WTC11 (cell line): ENCODE measurements at places on chromosomes 13 and 19.
A peak's percentile ranks its signal among the peaks of the same experiment; 100 is the strongest.

DNA sequence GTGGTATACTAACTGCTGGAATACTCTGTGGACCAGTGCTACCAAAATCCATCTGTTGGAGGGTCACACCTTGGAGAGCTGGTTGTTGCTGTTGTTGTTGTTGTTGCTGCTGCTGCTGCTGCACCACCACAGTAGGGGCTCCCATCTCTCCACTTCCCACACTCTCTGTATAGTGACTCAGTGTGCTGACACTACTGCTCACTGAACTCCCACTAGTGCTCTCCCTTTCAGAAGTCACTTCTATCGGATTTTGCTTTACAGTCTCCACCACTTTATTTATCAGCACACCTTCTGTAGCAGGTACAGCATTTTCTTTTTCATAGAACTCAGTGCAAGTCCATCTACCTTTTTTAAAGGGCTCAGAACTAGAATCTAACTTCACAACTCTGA is 1.7 kb downstream of the TSC22D1 start:
- no peak for DNase-seq

DNA sequence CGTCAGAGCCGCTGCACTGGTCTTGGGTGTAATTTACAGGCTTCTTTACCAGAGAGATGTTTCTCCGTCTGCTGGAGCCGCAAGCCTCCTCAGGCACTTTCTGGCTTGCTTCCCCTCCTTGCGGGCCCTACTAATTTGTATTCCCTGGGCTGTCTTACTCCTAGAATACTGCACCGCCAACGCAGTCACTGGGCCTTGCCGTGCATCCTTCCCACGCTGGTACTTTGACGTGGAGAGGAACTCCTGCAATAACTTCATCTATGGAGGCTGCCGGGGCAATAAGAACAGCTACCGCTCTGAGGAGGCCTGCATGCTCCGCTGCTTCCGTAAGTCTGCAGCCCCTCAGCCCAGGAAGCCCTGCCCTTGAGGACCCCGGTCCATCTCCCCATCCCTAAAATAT is 14.1 kb upstream of the C19orf33 start:
- DNase-seq, result no peak

DNA sequence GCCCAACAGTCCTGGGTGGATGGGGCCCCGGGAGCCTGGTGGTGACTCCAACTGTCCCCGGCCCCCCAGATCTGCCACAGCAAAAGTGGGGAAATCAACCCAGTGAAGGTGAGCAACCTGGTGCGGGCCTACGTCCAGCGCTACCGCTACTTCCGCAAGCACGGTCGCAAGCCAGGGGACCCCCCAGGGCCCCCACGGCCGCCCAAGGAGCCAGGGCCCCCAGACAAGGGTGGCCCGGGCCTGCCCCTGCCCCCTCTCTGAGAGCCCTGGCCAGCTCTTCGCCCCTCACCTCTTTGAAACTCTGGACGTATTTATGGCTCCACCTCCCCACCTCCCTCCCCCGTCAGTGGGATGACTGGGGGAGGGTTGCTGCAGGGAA is 7.5 kb downstream of the IRF3 start:
- DNase-seq, result no peak

DNA sequence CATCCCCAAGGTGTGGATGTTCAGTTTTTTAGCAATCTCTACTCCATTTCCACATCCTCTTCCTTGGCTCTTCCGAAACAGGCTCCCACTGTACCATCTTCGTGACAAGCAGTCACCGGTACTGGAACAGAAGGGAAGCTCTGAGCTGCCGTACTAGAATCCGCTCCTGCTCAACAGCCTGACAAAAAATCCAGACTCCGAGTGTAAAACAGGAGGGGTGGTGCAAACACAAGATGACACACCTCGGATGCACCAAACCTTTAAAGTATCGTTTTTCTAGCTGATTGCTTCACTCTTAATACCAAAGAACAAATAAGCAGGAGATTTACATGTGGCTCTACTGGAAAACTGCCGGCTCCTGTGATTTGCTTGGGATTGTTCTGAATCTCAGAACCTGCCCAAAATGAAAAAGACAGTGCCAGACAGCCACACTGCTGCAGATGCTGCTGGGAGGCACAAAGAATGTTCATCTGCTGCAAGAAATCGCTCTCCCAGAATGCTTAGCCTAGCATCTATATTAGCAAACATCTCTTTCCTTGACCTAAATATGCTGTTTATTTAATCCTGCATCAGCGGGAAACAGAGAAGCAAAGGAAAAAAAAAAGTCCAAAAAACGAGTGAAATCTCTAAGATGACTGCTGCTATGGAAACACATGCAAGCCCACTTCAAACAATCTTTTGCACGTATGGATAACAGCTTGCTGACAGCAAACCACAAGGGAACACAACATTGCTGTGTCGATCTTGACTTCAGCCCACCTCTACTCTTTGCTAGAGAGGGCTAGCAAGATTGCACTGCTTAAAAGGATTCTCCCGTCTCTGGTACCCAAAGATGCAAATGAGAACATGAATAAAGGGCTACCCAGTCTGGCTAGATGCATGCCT is 38.0 kb upstream of the DOCK9 start:
- DNase-seq, result no peak

DNA sequence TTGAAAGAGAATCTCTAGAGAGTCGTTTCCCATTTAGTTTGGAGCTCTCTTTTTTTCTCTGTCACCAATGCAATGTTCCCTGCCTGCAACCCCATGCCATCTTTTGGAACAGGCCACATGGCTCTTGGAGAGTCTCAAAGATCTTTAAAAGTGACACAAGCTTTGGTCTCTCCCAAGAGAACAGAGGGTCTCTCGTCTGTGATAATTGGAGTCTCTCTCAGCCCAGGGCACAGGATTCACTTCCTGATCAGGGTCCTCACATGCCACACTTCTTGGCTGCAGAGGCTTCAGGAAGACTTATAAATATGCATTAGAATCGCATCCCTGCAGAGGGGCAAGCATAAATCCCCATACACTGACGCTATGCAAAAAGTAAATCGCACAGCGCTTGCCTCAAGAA is 240.5 kb downstream of the IRS2 start:
- DNase-seq, result no peak

DNA sequence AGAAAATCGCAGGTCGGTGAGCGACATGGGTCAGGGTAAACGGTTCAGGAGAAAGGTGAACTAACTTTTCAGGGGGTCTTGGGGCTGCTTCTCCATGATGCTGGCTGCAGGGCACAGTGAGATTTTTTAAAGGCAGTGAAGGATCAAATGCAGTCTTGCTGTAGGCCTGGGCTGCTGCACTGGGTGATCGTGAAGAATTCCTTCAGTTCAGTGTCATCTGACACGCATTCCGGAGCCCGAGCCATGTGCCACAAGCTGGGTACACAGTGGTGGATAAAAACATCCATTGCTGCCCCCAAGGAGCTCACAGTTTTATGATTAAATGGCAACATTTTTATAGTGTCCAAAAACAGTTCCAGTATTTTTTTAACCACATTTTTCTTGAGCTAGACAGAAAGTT is 56.3 kb upstream of the GPR12 start:
- DNase-seq, result no peak

DNA sequence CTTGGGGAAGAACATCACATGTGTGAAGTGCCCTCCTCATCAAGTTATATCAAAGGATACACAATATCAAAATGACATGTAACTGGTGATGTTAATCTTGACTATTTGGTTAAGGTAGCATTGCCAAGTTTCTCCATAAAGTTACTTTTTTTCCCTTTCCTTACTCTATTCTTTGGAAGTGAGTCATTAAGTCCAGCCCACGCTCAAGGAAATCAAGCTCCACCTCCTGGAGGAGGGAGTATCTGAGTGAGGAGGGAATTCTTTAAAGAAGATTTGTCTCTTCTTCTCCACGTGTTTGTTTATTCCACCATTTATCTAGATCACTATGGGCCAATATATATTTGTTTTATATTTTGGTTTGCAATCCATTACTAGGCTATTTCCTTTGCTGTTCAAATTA is 33.6 kb upstream of the FNDC3A start:
- no peak for DNase-seq

- DNase-seq, result no peak
These were observed 5.1 kb upstream of the SIGLEC7 start for GRCh38 chr19:51136851-51137551.

- peak; percentile 94 for DNase-seq
These were observed 7.1 kb downstream of the GPR108 start for GRCh38 chr19:6730153-6730804.

GRCh38 chr19:18859676-18860301 is 28.0 kb downstream of the UPF1 start:
- no peak for DNase-seq

DNA sequence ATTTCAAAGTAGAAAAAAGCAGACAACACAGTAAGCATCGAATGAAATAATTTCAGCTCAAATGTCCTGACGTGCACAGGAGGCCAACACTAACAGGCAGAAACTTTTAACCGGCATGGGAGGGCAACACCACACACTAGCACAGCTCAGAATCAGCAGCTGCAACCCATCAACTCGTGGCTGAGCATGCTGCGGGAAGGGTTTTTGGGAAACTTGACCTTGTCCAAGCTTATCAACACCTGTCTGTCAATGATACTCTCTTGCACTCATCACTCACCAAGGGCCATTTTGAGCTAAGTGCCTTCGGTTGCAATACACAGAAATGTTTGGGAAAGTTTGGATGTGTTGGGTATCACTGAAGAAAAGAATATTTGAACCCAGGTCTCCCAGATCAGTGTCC is 483.7 kb downstream of the TSHZ3 start:
- DNase-seq, result no peak

DNA sequence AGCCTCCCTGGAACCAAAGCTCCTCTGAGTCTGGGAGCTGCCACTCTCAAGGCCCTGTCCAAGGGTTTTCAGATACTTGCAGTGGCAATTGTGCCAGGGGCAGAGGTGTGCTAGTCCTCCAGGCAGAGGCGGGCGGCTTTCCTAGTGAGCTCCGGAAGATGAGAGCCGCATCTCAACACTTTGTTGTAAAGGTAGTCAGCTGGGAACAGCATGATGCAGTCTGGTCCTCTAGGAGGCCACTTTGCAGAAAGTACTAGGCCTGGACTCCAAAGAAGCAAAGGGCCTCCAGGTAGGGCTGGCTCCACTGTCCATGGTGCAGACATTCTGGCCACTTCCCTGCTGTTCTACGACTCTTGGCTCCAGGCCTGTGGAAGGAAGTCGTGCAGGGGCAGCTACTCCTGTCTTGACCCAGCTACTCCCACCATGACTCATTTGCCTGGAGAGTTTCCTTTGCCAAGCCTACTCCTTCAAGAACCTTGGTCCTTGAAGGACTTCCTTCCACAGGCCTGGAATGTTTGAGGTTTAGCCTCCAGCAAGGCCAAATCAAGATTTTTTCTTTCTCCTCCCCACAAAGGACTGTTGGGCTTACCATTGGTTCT is 9.9 kb upstream of the ZNF536 start:
- DNase-seq, result no peak

GRCh38 chr13:42064259-42064658 is 15.8 kb downstream of the DGKH start:
- DNase-seq, result no peak

DNA sequence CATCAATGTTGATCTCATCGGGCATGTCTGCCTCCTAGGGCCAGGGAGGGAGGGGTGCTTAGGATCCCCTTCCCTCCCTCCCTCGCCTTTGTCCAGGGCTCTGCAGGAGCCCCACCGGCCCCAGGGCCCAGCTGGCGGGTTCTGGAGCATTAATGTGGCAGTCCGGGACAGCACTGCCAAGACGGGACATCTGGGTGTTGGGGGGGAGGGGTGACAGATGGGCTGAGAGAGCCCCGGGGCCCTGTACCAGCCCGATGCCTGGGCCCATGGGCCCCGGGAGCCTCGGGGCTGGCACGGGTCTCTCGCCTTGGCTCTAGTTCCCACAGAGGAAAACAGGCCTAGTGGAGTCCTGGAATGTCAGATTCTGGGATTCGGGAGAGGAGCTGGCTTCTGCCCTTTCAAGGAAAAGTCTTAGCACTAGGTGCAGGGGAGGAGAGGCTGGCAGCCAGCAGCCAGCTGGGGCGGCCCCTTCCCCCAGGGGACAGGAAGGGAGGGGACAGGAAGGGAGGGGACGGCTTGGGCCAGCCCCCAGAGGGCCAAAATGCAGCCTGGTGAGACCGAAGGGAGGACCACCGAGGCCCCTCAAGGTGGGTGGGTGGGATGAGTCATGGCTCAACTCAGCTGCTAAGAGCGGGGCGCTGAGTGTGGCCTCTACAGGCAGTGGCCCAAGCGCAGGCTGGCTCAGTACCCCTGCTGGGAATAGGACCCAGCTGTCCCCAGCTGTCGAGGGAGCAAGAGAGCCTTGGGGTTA is 3.1 kb downstream of the PPP1R14A start:
- peak; percentile 25 for DNase-seq

GRCh38 chr19:49558591-49558990 is 21.8 kb downstream of the NOSIP start:
- DNase-seq, result no peak

DNA sequence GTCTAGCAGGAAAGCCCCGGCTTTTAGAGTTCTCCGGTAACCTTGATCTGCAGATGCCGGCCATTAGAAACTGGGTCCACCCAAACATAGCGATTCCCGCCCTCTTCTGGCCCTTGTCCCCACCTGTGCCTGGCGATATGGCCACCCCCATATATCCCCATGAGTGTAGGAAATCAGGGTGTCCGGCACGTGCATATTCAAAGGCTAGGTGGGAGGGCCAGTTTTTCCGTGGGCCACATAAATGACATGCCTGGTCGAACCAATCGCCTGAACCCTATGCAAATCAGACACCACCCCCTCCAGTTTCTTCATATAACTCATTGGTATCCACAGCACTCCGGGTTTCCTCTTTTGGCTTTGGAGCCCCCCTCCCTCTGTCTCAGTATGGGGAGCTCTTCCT is 37.4 kb downstream of the ERICH4 start:
- no peak for DNase-seq

- DNase-seq, result no peak
These were observed 2.5 kb upstream of the BCL3 start for GRCh38 chr19:44745887-44746600.

DNA sequence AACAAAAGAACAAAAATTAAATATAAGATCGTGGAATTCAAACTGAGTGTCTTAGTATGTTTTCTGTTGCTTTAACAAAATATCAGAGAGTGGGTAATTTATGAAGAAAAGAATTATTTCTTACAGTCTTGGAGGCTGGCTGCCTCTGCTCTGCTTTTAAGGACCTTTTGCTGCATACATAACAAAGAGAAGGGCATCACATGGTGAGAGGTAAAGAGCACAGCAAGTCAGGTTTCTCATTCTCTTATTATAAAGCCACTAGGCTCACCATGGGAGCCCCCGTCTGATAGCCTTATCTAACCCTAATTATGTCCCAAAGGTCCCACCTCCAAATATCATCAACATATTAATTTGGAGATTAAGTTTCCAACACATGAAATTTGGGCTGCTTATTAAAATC is 231.3 kb downstream of the SLITRK6 start:
- DNase-seq, result no peak

DNA sequence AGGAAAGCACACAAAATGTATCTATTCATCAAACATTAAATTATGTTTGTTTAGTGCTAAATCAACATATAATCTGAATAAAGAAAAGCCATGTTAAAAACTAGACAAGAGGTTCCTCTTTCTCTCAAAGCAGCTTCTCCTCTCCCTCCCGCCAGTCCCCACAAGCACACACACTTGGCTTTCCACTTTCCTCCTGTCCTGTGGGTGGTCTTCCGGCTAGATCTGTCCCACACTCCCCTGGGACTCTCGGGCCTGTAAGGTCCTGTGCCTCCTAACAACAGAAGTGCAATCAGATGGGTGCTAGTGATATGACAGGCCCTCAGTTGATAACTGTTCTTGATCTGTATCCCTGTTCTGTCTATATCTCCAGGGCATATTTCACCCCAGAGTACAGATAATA is 45.6 kb upstream of the RAP2A start:
- DNase-seq, result no peak

GRCh38 chr13:76790526-76790925 is 95.7 kb downstream of the KCTD12 start:
- DNase-seq, result no peak
